ENCODE measurements at places on chromosomes 7 and 10.

GRCh38 chr7:94022550-94022949 lies 18.4 kb upstream of the BET1 start:
- DNase-seq, result no peak

DNA sequence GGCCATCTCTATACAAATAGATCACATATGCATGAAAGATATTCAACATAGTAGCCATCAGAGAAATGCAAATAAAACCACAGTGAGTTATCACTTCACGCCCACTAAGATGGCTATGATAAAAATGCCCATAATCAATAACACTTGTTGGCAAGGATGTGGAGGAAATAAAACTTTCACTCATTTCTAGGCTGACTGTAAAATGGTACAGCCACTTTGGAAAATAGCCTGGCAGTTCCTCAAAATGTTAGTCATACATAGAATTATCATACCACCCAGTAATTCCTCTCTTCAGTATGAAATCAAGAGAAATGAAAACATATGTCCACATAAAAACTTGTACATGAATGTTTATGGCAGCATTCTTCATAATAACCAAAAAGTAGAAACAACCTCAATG lies 324.9 kb downstream of the LRRTM3 start:
- DNase-seq, result no peak

DNA sequence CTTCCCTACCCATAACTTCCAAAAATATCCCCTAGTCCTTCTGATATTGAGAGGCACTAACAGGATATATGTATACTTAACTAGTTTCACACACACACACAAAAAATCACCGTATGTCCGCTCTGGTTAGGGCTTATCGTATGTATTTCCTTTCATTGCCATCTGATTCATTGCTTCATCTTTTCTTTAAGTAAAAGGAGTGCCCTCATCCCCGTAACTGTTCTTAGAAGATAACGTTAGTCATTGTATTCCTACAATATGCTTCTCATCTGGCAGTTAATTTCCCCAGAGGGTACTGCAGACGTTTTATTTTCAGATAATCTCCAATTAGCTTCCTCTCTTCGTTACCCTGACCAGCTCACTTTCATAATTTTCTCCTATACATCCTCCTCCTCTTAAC lies 37.3 kb downstream of the NRCAM start:
- DNase-seq, result no peak

GRCh38 chr7:86706406-86706805 lies 62.7 kb downstream of the GRM3 start:
- DNase-seq, result no peak

DNA sequence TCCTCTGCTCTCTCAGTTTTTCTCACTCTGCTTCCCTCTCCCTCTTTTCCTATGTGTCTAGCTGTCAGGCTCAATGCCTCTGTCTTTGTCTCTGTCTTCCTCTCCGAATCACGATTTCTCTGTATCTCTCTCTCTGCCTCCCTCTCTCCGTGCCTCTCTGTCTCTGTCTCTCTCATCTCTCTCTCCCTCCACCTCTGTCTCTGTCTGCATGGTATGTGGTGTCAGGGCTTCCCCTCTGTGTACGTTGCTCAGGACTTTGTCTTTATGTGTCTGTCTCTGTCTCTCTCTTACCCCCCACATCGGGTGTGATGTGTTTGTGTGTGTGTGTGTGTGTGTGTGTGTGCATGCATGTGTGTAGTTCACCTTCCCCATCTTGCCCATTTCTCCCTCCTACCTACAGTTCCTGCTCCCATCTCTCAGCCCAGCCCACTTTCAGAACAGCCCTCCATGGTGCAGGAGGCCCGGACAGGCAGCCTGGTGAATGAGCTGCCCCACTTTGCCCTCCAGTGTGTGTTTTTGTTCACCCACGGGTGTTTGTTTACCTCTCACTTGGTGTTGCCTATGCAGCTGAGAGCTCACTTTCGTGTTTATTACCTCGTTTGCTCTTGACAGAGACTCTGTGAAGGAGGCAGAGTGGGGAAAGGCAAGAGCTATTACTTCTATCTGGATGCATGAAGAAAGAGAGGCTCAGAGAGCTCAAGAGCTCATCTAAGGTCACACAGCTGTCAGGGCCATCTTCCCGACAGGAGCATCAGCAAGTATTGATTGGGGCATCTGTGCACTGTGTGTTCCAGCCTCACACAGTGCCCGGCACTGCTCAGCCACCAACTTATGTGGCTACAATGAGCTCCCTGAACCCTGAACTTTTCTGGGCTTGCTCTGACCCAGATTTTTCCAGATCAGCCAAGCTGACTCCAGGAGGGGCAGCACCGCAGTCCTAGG lies 163.5 kb upstream of the ZMIZ1 start:
- no peak for DNase-seq

DNA sequence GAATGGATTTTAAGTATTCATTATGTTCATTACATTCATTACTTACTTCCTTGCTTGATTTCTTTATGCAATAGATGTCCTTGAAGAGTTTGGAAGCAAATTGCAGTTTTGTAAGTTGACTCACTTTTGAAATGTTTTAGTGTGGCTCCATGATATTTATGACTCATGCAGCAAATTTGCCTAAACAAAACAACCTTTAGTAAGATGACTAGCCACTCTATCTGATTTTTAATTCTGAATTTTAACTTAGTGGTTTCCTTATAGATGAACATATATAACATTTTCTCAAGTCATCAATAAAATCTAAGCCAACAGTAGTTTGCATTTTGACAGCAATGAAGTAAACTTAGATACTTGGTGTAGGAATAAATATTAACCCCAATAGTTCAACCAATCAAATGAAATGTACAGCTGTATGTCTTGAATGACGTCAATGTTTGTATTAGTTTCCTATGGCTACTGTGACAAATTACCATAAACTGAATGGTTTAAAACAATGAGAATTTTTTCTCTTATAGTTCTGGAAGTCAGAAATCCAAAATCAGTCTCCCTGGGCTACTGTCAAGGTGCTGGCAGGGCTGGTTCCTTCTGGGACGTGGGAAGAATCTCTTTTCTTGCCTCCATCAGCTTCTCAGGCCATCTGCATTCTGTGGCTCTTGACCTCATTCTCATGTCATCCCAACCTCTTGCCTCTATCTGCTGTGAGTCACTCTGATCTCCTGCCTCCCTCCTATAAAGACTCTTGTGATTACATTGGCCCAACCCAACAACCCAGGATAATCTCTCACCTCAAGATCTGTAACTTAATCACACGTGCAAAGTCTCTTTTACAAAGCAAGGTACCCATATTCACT lies 73.4 kb downstream of the AHR start:
- peak; percentile 92 for DNase-seq

DNA sequence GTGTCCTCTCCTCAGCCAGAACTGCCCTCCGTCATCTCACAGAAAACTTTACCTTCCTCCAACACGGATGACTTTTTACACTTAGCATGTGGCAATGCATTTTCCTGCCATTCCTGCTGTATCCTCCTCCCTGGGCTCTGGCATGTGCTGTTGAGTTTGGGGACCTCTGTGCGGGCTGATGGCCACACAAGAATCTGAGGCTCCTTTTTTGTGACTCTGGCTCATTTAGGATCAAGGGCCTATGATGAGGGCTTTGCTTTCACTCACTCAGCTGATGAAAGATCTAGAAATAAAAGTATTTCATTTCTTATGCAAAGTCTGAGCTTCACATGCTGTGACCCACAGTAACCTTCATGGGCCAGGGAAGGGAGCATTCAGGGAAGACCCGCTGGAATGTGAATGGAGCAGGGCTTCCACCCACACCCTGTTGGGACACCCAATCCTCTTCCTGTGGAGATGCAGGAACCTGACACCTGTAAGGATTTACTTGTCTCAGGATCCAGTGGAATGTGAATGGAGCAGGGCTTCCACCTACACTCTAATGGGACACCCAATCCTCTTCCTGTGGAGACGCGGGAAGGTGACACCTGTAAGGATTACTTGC lies 500.3 kb upstream of the MKI67 start:
- DNase-seq, result no peak

DNA sequence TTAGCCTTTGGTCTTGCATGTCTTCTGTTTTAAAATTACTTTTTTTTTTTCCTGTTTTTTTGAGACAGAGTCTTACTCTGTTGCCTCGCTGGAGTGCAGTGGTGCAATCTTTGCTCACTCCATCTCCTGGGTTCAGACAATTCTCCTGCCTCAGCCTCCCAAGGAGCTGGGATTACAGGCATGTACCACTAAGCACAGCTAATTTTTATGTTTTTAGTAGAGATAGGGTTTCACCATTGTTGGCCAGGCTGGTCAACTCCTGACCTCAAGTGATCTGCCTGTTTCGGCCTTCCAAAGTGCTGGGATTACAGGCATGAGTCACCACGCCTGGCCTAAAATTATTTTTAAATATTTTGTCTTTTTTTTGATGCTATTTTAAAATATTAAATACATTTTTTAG lies 38.5 kb downstream of the MLLT10 start:
- DNase-seq, result peak; percentile 31

GRCh38 chr7:75066521-75066920 lies 7.1 kb downstream of the RCC1L start:
- DNase-seq, result no peak

- DNase-seq, result peak; percentile 92
Observed at GRCh38 chr7:1611708-1612241, 41.9 kb upstream of the PSMG3 start.

- DNase-seq, result no peak
Observed at GRCh38 chr10:132735341-132735775, 50.6 kb downstream of the NKX6-2 start.

DNA sequence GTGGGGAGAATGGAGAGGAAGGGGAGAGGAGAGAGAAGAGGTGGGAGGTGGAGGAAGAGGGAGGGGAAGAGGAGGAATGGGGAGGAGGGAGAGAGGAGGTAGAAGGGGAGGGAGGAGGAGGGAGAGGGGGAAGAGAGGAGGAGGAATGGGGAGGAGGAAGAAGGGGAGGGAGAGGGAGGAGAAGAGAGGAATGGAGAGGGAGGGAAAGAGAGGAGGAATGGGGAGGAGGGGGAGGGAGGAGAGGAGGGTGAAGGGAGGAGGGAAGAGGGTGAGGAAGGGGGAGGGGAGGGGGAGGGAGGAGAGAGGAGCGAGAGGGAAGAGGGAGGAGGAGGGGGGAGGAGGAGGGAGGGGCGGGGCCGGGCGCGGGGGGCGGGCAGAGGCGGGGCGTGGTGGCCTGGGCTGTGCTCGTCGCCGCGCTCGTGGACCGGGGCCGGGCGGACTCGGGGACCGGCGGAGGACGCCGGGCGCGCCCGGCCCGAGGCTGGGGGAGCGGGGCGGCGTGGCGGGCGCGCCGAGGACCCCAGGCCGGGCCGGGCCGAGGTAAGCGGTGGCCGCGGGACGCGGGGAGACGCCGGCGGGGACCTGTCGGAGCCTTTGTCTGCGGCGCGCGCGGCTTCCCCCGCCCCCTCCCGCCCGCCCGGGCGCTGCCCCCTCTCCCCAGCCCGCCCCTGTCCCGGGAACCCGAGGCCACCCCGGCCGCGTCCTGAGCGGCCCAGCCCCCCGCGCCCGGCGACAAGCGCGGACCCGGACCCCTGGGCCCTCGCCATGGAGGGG lies at the start of gene SLC29A4:
TSS of gene SLC29A4 (plus strand) at position 401 of the 774 bp plus-strand sequence. CDS start 4,874 bp downstream, outside the sequence.
- no peak for DNase-seq

DNA sequence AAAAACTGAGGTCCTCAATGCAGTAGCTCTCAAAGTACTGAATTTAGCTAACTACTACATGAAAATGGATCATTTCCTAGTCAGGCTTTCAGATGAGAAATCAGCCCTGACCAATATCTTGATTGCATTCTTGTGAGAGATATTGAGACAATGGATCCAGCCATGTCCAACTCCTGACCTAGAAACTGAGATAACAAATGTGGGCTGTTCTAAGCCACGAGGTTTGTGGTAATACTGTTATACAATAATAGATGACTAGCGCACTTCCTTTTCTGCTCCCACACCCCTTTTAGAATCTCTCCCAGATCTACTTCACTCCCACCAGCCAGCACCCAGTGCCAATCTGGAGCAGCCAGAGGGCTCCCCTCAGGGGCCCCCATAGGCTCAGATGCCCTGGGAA lies 209.3 kb upstream of the KMT2E start:
- no peak for DNase-seq

DNA sequence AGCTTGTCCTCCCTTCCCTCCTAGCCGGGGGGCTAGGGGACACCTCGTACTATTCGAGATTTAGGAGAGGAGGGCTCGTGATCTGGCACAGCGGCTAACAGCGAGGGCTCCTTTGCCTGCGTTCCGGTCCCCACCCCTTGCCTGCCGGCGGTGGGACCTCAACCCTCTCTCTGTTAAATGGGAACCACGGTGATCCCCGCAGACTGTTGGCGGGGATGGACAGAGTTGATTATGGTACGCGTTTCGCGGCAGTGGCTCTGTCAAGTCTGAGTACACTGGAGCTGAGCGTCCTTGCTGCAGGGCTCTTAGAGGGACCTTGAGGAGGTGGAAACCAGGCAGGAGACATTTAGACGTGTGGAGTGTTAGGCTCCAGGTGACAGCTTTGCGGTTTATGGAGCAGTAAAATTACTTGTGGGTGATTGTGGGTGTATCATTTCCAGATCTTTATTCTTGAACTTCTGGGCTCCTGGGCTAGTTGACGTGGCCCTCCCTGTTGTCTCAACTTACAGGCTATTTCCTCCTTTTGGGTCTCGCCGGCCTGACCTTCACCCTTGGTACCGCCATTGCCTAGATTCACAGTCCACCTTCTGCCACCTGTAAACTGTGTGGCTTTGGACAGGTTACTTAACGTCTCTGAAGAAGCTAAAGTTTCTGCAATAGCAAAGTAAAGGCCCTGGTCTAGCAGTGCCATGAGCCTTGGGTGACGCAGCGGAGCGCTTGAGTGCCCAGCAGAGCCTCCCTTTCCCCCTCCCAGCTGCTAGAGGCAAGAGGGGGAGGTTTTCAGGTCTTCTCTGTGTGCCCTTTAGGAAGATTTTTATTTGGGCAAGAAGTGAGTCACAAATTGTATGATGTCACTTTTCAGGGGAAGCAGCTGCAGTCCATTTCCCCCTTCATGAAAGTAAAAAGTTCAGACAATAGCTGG lies 739 bp downstream of the CASP7 start:
- DNase-seq, result peak; percentile 19

DNA sequence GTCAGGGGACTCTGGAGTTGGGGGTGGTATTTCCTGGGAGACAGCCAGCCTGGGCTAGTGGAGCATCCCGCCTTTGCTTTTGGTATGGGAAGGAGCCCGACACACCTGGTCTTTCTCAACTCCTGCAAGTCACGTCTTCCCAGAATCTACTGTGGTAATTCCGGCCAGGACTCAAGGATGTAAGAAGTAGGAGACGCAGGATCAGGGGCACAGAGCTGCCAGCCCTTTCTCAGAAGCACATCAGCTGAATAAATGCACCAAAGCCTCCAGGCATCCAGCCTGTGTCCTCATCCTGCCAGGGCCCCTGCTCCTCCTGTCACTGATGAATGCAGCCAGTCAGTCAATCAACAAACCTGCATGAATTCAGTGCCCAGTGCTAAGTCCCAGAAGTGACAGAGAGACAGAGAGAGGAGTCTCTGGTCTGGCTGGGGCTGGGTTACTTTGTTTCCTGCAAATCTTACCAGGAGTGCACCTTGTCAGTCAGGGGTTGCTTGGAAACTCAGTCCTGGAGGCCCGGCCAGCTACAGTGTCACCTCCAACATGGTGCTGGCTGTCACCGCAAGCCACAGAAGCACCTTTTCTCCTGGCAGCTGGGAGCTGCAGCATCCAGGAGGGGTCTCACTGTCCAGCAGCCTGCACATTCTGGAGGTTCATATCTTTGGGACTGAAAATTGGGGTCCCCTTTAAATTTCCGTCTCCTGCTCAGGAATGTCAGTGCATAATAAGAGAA lies 101.8 kb downstream of the PTPRE start:
- no peak for DNase-seq
